ENCODE measurements at places on chromosomes 1 and 21. TPM values are rescaled to one million over a fixed set of nuclear protein-coding genes. Genes with fewer than 3 reads are reported as not detected.
A peak's percentile ranks its signal among the peaks of the same experiment; 100 is the strongest.

DNA sequence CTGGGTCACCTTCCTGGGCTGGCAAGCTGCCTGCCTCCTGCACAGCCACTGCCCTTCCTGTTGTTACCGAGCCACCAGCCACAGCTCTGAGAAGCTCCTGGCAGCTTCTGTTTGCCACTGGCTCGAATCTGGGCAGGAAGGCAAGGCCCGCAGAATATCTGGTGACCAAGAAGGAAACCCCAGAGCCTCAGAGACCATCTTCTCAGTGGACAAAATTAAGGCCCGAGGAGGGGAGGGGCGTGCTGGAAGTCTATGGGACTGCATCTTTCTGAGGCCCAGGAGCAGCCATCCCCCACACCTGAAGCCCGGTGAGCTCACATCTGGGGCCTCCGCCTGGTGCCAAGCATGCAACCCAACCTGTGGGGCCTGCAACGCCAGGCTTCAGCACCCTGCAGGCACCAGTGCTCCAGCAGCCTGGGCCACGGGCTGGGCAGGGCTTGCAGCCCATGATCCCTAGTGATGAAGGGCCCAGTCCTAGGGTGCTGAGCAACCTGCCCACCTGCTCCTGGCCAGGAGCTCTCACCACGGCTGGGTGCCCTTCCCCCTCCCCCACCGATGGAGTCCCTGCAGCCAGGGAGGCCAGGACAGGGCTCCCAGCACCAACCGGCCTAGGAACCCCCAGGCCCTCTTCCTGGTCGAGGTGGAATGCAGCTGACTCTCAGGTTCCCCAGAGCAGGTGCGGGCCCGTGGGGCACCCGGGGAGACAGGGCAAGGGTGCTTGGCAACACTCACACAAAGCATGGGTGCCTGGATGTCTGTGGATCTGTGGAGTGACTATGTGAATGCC is 879 bp downstream of the CPTP start:
- H3K27me3 ChIP-seq: no peaks in the 10 kb centered on the region
- H3K36me3 ChIP-seq: peaks cover 9% of the 10 kb centered on the region
- H3K4me1 ChIP-seq: peaks cover 53% of the 10 kb centered on the region
- peak overlapping the region; percentile 99 for H3K4me3 ChIP-seq
- DNase-seq: peak; percentile 63
- H3K27ac ChIP-seq: peak overlapping the region; percentile 97

Gene UCK2
- total RNA-seq: 12.0 TPM

DNA sequence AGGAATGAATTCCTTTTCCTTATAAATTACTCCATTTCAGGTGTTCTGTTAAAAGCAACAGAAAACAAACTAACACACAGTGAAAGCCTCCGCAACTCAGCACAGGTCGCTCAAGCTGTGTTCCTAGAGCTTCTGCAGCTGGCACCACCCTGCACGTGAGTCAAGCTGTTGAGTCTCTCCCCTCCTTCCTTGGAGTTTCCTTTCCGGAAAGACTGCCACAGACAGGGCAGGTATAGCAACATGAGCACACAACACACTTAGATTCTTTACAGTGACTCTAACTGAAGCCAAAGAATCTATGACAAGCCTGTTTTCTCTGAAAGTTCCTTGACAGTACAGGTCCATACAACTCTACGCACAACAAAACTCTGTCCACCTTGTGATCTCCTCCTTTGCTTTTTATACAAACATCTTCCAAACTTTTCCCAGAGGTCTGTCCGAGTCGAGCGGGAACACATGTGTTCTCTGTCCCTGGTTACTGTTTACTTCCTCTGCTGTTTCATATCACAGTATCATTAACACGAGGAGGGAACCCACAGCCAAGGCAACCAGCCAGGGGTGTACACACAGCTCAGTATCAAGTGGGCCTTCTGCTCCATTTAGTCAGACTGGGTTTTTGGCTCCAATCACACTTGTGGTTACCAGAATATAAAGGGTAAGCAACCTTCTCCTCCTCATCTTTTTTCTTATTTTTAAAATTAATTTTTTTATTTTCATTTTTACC is 38.7 kb upstream of the DESI2 start:
- no peaks in the 10 kb centered on the region for H3K4me1 ChIP-seq
- H3K4me3 ChIP-seq: no peak overlapping the region
- DNase-seq: no peak
- H3K27ac ChIP-seq: no peak overlapping the region
- no peaks in the 10 kb centered on the region for H3K27me3 ChIP-seq
- H3K36me3 ChIP-seq: no peaks in the 10 kb centered on the region

GRCh38 chr1:171217658-171218443 is 30.4 kb upstream of the FMO1 start:
- no peaks in the 10 kb centered on the region for H3K27me3 ChIP-seq
- DNase-seq: no peak
- no peak overlapping the region for H3K27ac ChIP-seq
- peaks cover 53% of the 10 kb centered on the region for H3K4me1 ChIP-seq
- H3K36me3 ChIP-seq: no peaks in the 10 kb centered on the region

GRCh38 chr1:220339581-220339980 is 67.3 kb upstream of the RAB3GAP2 start:
- peaks cover 8% of the 10 kb centered on the region for H3K4me1 ChIP-seq
- no peaks in the 10 kb centered on the region for H3K27me3 ChIP-seq
- H3K36me3 ChIP-seq: no peaks in the 10 kb centered on the region
- H3K27ac ChIP-seq: no peak overlapping the region

GRCh38 chr1:186374303-186375151 is 526 bp downstream of the TPR start:
- H3K27ac ChIP-seq: peak overlapping the region; percentile 98
- DNase-seq: no peak
- H3K27me3 ChIP-seq: no peaks in the 10 kb centered on the region
- H3K4me1 ChIP-seq: peaks cover 33% of the 10 kb centered on the region
- peak overlapping the region; percentile 74 for H3K4me3 ChIP-seq

Gene C1orf105
- 52.7 TPM for total RNA-seq

Gene PPCS
- 36.2 TPM for total RNA-seq

DNA sequence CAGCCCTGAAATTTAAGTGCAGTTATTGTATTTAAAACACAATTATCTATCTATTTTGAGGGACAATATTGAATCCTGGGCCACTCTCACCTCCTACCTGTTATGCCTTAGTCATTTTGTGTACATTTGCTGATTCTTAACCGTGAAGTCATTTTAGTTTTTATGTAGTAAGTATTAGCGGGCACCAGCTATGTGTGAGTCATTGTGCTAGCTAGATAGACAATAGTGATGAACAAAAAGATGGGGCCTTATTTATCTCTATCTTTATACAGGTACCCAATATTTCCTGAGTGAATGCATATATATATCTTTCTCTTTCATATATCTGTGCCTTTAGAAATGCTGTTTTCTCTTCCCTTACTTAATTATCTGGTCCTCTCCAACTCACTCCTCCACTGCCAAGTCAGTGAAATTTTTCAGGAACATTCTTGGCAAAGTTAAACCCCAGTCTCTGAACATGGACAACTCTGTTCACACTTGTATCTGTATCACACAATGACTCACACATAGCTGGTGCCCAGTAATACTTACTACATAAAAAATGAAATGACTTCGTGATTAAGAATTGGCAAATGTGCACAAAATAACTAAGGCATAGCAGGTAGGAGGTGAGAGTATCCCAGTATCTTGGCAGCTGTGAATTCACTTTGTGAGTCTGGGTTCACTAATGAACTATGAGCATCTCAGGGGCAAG is 166.0 kb upstream of the C8B start:
- DNase-seq: no peak
- no peaks in the 10 kb centered on the region for H3K36me3 ChIP-seq
- no peaks in the 10 kb centered on the region for H3K4me1 ChIP-seq
- H3K27me3 ChIP-seq: no peaks in the 10 kb centered on the region
- H3K4me3 ChIP-seq: no peak overlapping the region
- H3K27ac ChIP-seq: no peak overlapping the region

DNA sequence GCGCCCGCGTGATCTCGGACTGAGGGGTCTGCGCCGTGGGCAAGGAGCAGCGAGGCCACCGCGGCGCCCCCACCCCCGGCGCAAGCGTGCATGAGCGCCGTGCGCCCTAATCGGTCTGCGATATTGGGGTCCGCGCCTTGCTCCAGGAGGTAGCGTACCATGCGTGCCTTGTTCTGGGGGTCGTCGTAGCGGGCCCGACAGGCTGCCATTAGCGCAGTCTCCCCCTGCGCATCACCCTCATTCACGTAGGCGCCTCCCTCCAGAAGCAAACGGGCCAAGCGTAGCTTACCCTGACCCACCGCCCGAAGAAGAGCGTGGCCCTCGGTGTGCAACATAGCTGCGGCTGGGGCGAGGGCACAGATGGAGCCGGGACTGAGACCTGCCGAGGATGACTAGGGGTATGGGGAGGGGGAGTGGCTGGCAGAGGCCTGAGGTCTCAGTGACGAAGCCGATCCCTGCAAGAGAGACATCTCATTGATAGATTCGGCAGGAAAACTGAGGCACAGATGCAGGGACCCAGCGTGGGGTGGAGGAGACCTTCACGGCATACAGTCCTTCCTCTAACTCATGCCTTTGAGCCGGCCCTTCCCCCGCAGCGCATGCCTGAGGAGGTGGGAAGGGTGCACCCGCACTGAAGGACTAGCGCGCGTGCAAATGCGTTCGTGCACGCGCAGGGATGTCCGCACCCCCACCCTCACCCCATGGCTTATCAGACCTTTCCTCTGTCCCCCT is 2.8 kb downstream of the ANKRD34A start:
- peak; percentile 11 for DNase-seq
- H3K4me1 ChIP-seq: peaks cover 77% of the 10 kb centered on the region
- peak overlapping the region; percentile 95 for H3K27ac ChIP-seq
- H3K36me3 ChIP-seq: no peaks in the 10 kb centered on the region

- no peak overlapping the region for H3K27ac ChIP-seq
- H3K36me3 ChIP-seq: peaks cover 86% of the 10 kb centered on the region
- H3K27me3 ChIP-seq: no peaks in the 10 kb centered on the region
- DNase-seq: no peak
- H3K4me1 ChIP-seq: no peaks in the 10 kb centered on the region
- H3K4me3 ChIP-seq: no peak overlapping the region
Observed at GRCh38 chr1:172567720-172568119, 34.8 kb downstream of the SUCO start.

DNA sequence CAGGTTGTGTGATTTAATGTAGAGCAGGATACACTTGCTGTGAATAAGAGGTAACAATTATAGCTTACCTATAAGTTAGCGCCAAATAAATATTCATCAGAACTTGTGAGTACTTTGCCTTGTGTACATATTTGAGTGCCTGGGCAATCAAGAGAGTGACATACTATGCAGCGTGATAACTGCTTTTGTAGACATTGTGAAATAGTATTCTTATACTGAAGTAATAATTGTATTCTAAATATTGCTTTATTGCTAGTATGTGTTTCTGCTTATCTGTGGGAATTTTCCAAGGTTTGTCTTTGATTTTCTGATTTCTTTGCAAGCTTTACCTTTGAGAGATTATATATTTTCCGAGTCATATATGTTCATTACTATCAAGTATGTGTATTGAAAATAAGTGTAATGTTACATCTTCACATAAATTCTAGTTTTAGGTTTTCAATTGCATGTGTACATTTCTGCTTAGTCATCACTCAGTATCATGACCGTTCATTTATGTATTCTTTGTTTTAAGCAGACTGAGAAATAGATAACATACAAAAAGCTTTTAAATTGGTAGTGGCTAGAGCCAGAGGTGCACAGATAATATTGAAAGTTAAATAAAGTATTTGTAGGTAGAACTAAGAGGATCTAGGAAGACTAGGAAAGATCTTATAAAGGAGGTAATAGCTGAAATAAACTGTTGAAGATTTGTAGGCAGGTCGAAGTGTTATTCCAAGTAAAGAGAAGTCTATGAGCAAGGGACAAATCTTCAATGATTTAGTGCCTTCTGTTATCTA is 19.5 kb downstream of the USP25 start:
- no peak for DNase-seq
- peaks cover 45% of the 10 kb centered on the region for H3K4me1 ChIP-seq
- H3K4me3 ChIP-seq: no peak overlapping the region
- H3K36me3 ChIP-seq: no peaks in the 10 kb centered on the region
- no peaks in the 10 kb centered on the region for H3K27me3 ChIP-seq

Gene LAMC2
- 8.8 TPM for total RNA-seq

Data from heart right ventricle (tissue), 16 donors.